ENCODE measurements at places on chromosomes 11 and 22. TPM values are rescaled to one million over a fixed set of nuclear protein-coding genes. Genes with fewer than 3 reads are reported as not detected.

The KRTAP5-10 gene
- not detected for total RNA-seq

The KRTAP5-9 gene
- not detected for total RNA-seq

The GALNT18 gene
- 67.0 TPM for total RNA-seq

DNA sequence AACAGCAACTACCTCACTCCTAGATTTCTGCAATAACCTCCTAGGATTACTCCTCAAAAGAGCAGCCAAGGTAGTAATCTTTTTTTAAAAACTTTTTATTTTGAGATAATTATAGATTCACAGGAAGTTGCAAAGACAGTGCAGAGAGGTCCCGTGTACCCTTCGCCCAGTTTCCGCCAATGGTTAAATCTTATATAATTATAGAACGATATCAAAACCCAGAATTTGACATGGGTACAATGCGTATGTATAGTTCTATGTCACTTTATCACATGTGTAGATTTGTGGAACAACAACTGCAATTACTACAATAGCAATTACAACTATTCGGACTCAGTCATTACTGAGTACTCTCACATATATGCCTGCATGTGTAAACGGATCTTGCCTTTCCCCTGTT, 94.8 kb upstream of the APOA1 start:
- DNase-seq, result no peak
- no peaks in the 10 kb centered on the region for H3K36me3 ChIP-seq
- H3K27me3 ChIP-seq, result no peaks in the 10 kb centered on the region
- H3K27ac ChIP-seq, result peak overlapping the region; percentile 59
- peaks cover 44% of the 10 kb centered on the region for H3K4me1 ChIP-seq

DNA sequence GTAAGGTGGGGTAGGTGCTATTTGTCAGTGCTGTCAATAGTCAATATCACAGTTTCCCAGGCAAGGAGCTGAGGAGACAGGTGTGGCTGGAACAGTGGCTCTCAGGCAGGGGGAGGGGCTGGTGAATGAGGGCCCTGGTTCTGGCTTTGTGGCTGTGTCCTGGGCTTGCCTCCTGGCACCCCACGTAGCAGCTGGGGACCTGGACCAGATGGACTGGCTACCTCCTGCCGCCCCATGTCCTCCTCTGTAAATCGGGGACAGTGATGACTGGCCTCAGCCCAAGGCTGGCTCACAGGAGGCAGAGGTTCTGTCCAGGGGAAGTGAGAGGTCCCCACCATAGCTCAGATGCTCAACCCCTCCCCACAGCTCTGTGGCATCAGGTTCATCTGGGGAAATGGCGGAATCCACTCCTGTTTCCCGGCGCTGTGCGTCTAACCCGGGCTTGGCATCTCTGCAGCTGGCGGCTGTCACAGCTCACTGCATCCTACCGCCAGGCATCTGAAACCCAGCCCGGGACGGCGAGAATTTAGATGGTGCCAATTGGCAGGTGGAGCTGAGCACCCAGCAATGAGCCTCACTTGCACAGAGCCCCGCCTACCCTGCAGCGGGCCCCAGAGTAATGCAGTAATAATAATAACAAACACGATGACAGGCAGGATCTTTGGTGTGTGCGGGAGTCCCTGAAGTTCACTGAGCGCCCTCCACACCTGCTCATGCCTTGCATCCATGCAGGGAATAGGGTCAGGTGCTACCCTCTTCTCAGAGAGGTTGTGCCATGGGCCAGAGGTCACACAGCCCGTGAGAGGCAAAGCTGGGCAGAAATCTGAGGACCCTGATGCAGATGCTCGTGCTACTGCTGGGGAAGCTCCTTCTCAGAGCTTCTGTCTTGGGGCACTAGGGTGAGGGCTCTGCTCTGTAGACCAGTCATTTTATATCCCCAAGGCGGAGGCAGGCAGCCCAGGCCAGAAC, 27.8 kb upstream of the SHISAL1 start:
- no peak for DNase-seq
- no peaks in the 10 kb centered on the region for H3K36me3 ChIP-seq
- H3K4me1 ChIP-seq, result peaks cover 30% of the 10 kb centered on the region
- H3K27ac ChIP-seq, result no peak overlapping the region

Data from esophagus muscularis mucosa (tissue), 4 donors.